ENCODE measurements at places on chromosomes 16 and 17. TPM values are rescaled to one million over a fixed set of nuclear protein-coding genes. Genes with fewer than 3 reads are reported as not detected.

Gene SPN
- 357 TPM for total RNA-seq

Gene NUPR1
- not detected for total RNA-seq

DNA sequence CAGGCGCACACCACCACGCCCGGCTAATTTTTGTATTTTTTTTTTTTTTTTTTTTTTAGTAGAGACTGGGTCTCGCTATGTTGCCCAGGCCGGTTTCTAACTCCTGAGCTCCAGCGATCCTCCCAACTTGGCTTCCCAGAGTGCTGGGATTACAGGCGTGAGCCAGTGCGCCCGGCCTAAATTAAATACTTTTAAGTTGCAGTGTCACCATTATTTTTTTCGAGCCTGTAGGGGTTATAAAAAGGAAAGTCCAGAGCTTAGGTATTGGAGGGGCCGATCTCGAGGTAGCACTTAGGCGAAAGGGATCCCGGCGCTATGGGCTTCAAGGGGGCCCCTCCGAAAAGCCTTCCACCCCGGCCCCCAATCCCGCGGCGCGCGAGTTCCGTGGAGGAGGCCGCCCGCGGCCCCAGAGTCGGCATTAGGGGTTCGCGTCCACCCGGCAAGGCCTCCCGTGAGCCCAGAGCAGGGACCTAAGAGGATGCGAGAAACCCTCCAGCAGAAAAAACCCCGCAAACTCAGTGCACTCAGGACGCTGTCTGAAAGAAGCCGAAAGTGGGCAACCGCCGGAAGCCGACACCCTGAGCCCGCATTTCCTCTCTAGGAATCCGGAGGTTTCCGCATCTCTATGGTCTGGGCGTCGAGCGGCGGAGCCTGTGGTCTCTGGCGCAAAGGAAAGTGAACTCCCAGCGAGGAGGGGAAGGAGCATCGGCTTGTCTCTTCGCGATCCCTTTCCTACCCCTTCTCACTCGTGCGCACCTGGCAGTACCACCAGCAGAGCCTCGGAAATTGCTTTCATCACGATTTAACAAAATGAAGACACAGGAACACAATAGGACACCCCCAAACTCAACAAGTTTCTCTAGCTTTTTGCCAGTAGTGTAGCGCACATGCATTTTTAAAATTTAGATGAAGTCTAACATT lies 14.1 kb upstream of the RGS9 start:
- H3K4me1 ChIP-seq: peaks cover 30% of the 10 kb centered on the region
- H3K27ac ChIP-seq: peak overlapping the region; percentile 92
- peak; percentile 89 for DNase-seq
- H3K4me3 ChIP-seq: peak overlapping the region; percentile 80

DNA sequence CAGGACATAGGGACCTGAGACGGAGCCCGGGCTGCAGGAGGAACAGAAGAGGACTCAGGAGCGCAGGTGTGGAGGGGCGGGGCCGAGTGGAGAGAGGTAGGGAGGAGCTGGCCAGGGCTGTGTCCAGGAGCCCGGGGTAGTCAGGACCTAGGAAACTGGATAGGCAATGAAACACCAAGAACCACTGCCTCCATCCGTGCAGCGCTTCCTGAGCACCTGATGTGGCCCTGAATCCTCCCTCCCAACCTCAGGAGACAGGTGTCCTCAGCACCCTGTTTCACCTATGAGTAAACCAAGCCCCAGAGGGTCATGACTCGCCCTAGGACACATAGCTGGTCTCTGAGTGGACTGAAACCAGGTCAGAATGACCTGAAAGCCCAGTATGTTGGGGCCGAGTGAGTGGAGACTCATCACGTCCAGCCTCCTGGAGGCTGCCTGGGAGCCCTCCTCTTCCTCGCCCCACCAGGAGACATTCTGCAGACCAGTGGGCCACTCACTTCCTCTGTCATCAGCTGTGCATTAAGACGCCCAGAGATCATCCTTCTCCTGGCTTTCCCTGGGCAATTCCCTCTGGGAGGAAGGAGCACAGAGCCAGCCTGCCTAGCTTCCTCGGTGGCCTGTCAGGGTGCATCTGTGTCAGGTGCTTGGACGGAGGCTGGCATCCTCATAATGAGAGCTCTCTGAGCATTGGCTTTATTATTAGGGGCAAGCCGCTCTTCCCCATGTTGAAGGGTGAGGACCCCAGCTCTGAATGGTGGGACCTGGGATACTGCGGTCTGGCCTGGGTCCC lies 72.8 kb downstream of the SCNN1B start:
- H3K27me3 ChIP-seq: no peaks in the 10 kb centered on the region
- no peak for DNase-seq
- H3K36me3 ChIP-seq: no peaks in the 10 kb centered on the region
- no peak overlapping the region for H3K27ac ChIP-seq

- no peak overlapping the region for H3K4me3 ChIP-seq
- H3K27ac ChIP-seq: no peak overlapping the region
- H3K27me3 ChIP-seq: no peaks in the 10 kb centered on the region
Observed at GRCh38 chr16:14483819-14484385, 146.2 kb downstream of the PARN start.

Measured in activated CD4-positive, alpha-beta T cell treated with anti-CD3 and anti-CD28 coated beads, Interleukin-2, amount 10 ng/mL, durations not matched to agents 7 days and 5 days (primary cell).